Kasumi-1 (cell line): ENCODE measurements at places on chromosomes 4 and X.

- DNase-seq = no peak
Observed at GRCh38 chrX:3669841-3670475, 43.5 kb downstream of the PRKX start.

DNA sequence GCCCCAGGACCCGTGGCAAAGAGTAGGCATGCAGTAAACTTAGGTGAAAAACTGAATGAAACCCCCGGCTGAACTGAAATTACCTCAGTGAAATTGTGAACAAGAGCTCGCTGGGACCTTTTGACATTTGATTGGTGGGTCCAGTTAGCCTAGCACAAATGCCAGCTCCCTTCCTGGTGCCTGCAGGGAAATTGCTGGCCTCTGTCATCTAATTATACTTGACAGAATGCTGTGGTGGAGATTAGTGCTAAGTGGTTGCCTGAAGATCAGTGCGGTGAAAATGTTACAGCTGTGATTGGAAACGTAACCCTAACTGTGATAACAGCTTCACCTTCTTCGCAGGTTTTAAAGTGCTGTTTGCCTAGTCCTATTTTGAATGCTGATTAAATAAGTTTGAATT is 43.0 kb downstream of the ADD1 start:
- no peak for DNase-seq

GRCh38 chr4:48483006-48483776 is at the start of gene SLC10A4:
Gene SLC10A4, plus strand, starts transcription at chr4:48483343. Its CDS starts 219 bp downstream, at chr4:48483562.
- DNase-seq = peak; percentile 52

DNA sequence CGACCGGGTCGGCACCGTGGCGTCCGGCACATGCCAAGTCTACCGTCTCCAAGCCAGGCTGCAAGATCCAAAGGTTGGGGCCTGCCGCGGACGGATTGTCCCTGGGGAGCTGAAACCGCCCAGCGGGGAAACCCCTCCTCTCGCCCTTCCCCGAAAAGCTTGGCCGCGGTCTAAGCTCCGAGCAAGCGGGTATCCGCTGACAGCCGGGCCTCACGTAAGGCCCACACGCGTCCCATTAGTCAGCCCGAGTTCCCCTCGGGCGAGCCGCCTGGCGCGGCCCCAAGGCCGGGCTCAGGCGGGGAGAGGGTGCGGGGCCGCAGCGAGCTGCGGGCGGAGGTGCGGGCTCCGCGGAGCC is 6.8 kb upstream of the BCOR start:
- no peak for DNase-seq

GRCh38 chr4:156977435-156978160 is 6.0 kb upstream of the PDGFC start:
- no peak for DNase-seq
